Activated CD4-positive, alpha-beta T cell treated with anti-CD3 and anti-CD28 coated beads for 36 hours (primary cell): ENCODE measurements at places on chromosomes 3 and 15. TPM values are rescaled to one million over a fixed set of nuclear protein-coding genes. Genes with fewer than 3 reads are reported as not detected.
A peak's percentile ranks its signal among the peaks of the same experiment; 100 is the strongest.

DNA sequence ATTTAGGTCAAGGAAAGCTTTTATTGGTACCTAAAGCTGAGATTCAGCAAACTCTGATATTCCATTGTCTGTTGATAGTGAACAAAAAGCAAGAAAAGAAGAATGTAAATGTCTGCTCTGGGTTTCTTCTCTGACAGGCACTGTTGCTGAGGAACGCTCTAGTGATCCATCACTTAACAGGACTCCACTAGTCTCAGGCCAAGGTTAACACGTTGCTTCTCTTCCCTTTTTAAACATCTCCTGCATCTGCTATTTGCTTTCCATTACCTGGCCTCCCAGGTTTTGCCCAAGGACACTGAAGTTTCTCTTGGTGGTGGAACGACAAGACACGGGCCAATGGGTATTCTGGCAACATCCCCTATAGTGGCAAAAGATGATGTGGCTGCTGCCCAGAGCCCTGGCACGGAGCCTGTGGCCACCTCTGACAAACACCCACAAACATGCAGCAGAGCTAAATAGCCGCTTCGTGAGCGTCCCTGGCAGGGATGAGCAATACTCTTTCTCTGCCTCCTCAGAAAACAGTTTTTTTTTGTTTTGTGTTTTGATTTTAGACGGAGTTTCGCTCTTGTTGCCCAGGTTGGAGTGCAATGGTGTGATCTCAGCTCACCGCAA lies 97.8 kb upstream of the AKAP13 start:
- H3K27me3 ChIP-seq = no peaks in the 10 kb centered on the region
- no peak overlapping the region for H3K4me3 ChIP-seq
- peaks cover 4% of the 10 kb centered on the region for H3K4me1 ChIP-seq

GRCh38 chr15:92294759-92295158 lies 98.9 kb upstream of the ST8SIA2 start:
- H3K4me1 ChIP-seq = no peaks in the 10 kb centered on the region
- H3K4me3 ChIP-seq = no peak overlapping the region
- peaks cover 9% of the 10 kb centered on the region for H3K27me3 ChIP-seq
- DNase-seq = peak; percentile 8
- H3K27ac ChIP-seq = no peak overlapping the region

DNA sequence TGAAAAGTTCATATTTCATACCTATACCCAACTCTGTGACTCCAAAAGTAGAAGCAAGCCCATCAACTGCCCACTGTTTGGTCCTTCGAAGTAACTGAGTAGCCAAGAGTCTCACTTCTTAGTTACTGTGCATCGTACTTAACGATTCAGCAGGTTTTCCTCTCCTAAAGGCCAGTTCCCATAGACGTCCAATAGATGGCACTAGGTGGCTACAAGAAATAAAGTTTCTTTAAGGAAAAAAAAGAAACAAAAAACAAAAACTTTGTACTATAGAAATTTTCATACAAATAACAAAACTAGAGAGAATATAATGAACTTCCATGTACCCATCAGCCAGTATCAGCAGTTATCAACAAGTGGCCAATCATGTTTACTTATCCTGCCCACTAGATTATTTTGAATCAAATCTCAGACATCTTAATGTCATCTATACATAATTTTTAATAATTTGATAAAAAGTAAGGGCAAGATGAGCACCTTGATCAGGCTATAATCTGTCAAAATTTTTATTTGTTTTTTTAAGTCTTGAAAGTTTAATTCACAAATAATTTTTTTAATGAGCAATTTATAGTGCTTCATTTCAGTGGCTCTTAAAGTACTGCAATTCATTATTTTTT lies 63.8 kb upstream of the ACP3 start:
- H3K27me3 ChIP-seq = peaks cover 7% of the 10 kb centered on the region
- no peaks in the 10 kb centered on the region for H3K36me3 ChIP-seq
- H3K4me3 ChIP-seq = no peak overlapping the region
- H3K4me1 ChIP-seq = no peaks in the 10 kb centered on the region

DNA sequence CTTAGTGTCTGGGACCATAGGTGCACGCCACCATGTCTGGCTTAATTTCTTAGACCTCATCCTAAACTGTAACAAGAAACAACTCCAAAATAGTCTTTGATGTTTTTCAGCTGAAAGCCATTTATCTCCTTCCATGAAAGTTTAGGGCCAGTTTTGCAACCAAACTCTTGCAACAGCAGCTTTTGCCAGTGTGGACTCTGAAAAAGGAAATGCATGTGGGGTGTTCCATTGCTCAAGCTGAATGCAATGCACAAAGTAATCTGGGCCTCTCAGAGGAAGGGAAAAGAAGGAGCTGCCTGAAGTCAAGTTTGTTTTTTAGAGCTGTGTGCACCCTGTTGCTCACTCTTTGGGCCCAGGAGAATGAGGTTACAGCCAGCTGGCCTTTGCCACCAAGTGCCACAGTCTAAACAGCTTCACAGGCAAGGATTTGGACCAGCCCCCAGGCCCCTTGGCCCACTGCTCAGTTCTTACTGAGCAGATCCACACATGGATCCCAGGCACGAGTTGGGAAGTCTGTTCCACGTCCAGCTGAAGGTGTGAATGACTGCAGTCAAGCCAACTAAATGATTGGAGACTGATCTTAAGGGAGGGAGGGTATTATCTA lies 212.3 kb upstream of the LRRFIP2 start:
- H3K4me1 ChIP-seq = no peaks in the 10 kb centered on the region
- H3K27ac ChIP-seq = no peak overlapping the region
- H3K4me3 ChIP-seq = no peak overlapping the region
- peaks cover 57% of the 10 kb centered on the region for H3K36me3 ChIP-seq
- H3K27me3 ChIP-seq = no peaks in the 10 kb centered on the region

DNA sequence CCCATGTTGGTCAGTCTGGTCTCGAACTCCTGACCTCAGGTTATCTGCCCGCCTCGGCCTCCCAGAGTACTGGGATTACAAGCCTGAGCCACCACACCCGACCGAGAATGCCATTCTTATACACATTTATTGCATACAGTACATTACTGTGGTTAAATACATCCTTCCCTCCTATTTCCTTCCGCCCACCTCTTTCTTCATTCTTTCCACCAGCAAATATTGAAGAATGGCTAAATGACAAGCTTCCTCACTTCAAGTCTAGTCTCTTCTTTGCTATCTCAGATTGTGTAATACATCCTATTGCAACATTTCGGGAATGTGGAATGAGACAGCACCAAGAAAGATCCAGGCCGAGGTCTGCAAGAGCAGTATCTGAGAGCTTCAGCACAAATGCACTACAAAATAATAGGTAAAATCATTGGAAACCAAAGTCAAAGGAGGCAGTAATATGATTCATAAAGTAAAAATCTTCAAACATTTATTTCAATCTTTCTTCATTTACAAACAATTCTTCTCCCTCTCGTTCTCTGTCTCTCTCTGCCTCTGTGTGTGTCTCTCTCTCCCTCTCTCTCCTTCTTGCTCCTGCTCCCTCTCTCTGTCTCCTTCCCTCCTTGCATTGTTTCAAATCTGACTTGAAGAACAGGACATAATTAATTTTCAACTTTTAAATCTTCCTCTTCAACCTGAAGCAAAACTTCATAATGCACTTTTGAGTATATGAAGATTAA lies 94.7 kb upstream of the TGFBR2 start:
- no peaks in the 10 kb centered on the region for H3K36me3 ChIP-seq
- H3K27ac ChIP-seq = no peak overlapping the region
- H3K27me3 ChIP-seq = no peaks in the 10 kb centered on the region
- peak; percentile 33 for DNase-seq

- peaks cover 13% of the 10 kb centered on the region for H3K4me1 ChIP-seq
- H3K27me3 ChIP-seq = no peaks in the 10 kb centered on the region
- no peak for DNase-seq
- H3K27ac ChIP-seq = no peak overlapping the region
Observed at GRCh38 chr3:114858329-114858728, 288.8 kb downstream of the ZBTB20 start.

GRCh38 chr15:60390231-60390630 lies 7.6 kb downstream of the ANXA2 start:
- H3K36me3 ChIP-seq = peaks cover 8% of the 10 kb centered on the region
- peaks cover 56% of the 10 kb centered on the region for H3K4me1 ChIP-seq
- DNase-seq = no peak

DNA sequence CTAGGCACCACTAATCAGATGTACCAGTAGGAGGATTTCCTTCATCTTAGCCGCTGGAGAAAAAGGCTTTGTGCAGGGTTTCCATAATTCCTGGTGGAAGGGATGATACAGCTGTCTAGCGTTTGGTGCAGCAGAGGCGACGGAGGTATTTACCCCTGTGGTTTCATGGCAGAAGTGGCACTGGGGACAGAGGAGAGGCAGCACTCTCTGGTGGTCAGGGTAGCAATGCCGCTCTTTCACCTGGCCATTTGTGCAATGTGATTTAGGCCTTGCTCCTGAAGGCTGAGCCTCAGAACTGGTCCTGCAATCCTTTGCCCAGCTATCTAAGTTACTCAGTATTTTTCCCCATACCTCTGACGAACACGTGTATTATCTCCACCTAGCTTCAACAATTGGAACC lies 47.1 kb upstream of the BNIP2 start:
- DNase-seq = no peak
- no peaks in the 10 kb centered on the region for H3K27me3 ChIP-seq
- no peaks in the 10 kb centered on the region for H3K4me1 ChIP-seq
- no peak overlapping the region for H3K4me3 ChIP-seq

DNA sequence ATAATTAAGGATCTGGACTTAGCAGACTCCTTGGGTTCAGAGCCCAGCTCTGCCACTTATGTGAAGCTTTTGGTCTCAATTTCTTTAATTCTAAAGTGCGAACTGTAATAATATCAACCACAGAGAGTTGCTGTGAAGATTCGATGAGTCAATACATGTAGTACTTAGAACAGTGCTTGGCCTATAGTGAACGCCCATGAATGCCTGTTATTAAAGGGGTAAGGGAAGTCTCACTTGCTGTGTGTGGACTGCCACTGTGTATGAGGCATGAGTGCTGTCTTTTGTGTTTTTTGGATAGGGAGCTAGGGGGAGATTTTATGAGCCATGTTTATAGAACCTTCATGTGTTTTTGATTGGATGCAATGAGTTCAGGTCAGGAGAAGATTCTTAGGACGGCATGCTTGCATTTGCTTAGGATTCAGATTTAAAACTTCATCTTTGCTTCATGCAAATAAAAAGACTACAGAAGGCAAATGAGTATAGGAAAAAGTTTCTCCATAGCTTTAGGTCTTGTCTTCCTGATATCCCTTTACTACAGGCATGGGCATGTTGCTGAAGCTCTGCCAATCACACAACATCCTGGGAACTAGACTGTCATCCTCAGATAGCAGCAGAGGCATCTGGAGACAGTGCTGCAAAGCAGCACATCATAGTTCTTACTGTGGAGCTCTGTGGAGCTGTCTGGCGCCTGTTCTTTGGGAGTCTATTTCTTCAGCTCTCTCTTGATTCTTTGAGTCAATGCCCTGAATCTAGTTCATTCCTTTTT lies 50.0 kb downstream of the PLS1 start:
- peaks cover 6% of the 10 kb centered on the region for H3K4me1 ChIP-seq
- no peaks in the 10 kb centered on the region for H3K36me3 ChIP-seq
- no peak for DNase-seq
- no peaks in the 10 kb centered on the region for H3K27me3 ChIP-seq
- H3K27ac ChIP-seq = no peak overlapping the region

DNA sequence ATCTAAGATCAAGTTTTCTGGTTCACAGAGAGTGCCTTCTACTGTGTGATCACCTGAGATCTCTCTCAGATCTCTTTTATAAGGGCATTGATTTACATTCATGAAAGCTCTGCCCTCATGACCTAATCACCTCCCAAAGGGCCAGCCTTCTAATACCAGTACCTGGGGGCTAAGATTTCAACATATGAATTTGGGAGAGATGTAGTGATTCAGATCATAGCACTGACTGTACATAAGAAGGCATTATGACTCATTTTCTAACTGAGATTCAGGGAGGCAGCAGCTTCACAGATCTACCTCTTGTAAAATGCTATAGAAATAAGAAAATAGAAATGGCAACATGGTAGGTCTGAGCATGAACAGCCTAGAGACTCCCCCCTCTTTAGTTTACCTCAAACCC lies 39.6 kb downstream of the VGLL3 start:
- H3K4me1 ChIP-seq = no peaks in the 10 kb centered on the region
- peaks cover 2% of the 10 kb centered on the region for H3K27me3 ChIP-seq
- H3K4me3 ChIP-seq = no peak overlapping the region
- no peaks in the 10 kb centered on the region for H3K36me3 ChIP-seq

DNA sequence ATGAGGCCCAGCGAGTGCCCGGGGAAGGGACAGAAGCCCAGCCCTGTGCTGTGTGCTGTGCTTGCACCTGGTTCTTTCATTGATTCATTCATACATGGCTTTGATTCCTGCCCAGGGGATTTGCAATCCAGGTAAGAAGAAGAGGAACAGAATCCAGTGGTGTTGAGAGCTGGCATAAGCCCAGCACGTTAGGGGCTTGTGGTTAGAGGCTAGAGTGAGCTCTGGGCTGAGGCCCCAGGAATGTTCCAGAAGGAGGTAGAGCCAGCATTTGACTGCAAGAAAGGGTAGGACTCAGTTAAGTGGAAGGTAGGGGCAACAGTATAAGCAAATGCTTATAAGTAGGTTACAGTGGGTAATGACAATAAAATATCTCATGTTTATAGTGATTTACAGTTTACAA lies 2.3 kb downstream of the VWA5B2 start:
- H3K27ac ChIP-seq = no peak overlapping the region
- H3K36me3 ChIP-seq = no peaks in the 10 kb centered on the region
- H3K4me3 ChIP-seq = peak overlapping the region; percentile 4
- DNase-seq = no peak

DNA sequence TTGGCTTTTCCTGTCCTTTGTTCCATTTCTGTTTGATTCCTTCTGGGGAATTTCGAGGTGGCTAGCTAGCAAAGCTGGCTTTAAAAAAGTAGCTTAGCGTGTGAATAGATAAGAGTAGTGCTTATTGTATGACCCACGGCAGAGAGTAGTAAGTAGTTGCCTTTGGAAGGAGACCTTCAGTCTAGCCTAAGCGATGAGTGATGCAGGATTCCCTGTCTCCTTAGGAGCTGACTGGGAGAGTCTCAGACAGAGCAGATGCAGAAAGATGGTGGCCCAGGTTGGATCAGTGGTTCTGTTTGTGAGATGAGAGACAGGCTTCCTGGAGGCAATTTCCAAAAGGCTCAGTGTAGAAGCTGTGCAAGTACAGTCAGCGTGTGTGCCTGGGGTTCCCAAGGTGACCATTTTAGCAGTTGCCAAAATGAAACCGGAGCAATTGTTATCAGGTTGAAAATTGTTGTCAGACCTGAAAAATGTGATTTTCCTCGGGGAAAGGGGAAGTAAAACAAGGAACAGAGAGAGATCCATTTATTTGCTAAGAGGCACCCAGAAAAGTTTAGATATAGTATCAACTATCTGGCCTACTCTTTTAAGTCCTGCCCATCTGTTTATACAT lies 681 bp upstream of the IL5RA start:
- H3K4me1 ChIP-seq = peaks cover 19% of the 10 kb centered on the region
- H3K27me3 ChIP-seq = no peaks in the 10 kb centered on the region
- DNase-seq = no peak

ADAMTS7 gene
- 0.09 TPM for total RNA-seq

C3orf85 gene
- total RNA-seq = not detected

NANOGP8 gene
- not detected for total RNA-seq

CEMIP gene
- total RNA-seq = 0.04 TPM

TTLL13 gene
- total RNA-seq = 0.39 TPM

GNAT1 gene
- total RNA-seq = 0.14 TPM

MITF gene
- 0.63 TPM for total RNA-seq

DUOX1 gene
- total RNA-seq = 0.07 TPM

SLC22A14 gene
- not detected for total RNA-seq

HRG gene
- not detected for total RNA-seq

SNTN gene
- total RNA-seq = not detected

SERPINI2 gene
- total RNA-seq = not detected
